D721Med (cell line): ENCODE measurements at places on chromosomes 7 and 10.

GRCh38 chr10:110107430-110107829 lies 99.6 kb downstream of the ADD3 start:
- DNase-seq, result no peak

DNA sequence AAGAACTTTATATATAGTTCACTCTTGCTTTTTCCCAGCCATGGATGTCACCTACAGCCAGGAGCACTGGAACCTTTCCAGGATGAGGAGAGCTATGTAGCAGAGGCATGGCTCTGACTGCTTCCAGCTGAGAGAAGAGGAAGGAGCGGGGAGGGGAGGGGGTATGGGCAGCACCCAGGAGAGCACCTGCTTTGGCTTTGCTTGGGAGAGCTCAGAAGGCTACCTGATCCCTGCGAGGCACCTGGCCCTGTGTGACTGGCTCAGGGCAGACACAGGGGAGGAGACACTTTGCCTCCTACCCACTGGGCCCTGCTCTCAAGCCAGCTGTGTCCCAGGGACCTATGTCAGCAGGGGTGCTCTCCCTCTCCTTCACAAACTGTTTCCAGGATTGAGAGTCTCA lies 67.1 kb downstream of the HK1 start:
- DNase-seq, result no peak

DNA sequence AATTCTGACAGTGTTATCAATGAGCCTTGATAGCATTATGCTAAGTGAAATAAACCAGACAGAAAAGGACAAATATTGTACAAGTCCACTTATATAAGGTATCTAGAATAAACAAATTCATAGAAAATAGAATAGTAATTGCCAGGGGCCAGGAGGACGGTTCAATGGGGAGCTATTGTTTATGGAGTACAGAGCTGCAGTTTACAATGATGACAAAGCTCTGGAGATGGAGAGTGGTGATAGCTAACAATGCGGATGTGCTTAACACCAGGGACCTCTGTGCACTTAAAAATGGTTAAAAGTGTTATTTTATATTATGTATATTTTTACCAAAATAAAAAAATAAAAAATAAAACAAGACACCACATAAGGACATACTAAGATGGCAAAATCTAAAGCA lies 46.1 kb upstream of the ZNF33B start:
- no peak for DNase-seq

GRCh38 chr10:33635967-33636515 lies 301.6 kb upstream of the NRP1 start:
- DNase-seq, result no peak

DNA sequence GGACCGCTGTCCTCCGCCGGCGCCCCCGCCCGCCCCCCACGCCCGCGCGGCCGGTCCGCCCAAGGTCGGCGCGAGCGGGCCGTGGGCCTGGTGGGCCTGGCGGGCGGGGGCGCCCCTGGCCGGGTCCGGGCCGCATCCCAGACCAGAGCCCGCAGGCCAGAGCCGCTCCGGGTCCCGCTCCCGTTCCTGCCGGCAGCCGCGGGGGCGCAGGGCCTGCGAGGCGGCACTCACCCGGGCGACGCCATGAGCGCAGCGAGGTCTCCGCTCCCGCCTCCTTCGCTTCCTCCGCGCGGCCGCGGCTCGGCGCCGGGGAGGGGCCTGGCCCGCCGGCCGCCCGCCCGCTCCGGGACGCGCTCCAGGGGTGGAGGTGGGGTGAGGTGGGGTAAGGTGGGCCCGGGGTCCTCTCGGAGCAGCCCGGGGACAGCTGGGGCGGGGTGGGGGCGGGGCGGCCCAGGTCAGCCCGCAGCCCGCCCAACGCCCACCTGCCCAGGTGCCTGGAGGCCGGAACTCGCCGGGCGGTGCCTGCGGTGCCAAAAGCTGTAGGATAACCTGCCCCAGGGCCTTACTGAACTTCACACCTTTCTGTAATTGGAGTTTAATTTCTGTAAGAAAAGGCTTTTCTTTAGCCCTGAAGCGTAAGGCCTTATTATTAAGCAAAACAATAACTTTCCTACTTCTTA lies at the start of gene URGCP:
Gene URGCP (minus strand): TSS at position 266 of the 680 bp plus-strand sequence. CDS start 21 bp downstream, at position 245.
- DNase-seq, result peak; percentile 67

- DNase-seq, result no peak
Measured at GRCh38 chr10:58372607-58373441, 12.4 kb upstream of the TFAM start.

- no peak for DNase-seq
Measured at GRCh38 chr10:44398271-44398670, 13.4 kb upstream of the CXCL12 start.

GRCh38 chr7:92831716-92832533 lies 4.4 kb downstream of the CDK6 start:
- DNase-seq, result no peak

DNA sequence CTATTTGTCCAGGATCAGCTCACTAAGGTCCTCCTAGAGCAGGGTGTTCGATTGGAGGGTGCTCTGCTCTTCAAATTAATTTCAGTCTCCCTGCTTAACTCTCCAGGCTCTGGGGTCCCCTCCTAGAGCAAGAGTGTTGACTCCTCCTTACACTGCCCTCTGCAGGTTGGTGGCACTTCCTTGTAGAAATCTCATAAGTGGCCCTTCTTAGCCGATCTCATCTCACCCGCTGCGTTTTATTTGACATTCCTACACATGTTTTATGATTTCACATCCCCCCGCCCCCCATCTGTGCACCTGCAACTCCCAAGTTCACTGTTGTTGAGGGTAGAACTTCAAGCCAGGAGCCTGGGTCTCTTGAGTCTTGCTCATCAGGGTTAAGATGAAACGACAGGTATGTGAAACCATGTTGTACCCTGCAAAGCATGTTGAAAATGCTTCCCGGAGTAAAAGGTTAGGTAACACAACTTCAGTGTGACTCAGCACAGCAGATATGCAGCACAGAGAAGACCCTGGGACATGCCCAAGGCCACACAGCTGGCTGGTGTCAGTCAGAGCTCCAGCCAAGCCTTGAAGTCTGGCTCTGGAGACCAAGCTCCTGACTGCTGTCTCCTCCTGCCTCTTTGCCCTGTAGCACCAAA lies 171.2 kb downstream of the PRKAG2 start:
- DNase-seq, result no peak
